ENCODE measurements at places on chromosomes 3 and 15. TPM values are rescaled to one million over a fixed set of nuclear protein-coding genes. Genes with fewer than 3 reads are reported as not detected.

The SKOR1 gene
- total RNA-seq: 1.7 TPM

The FHIT gene
- total RNA-seq: 1.3 TPM

The PRKCI gene
- 26.8 TPM for total RNA-seq

The CKMT1A gene
- total RNA-seq: not detected

The GPR27 gene
- 9.7 TPM for total RNA-seq

The EMC7 gene
- 34.8 TPM for total RNA-seq

The FANCD2 gene
- total RNA-seq: 3.0 TPM

The TMEM212 gene
- not detected for total RNA-seq

The IL17RE gene
- total RNA-seq: 8.5 TPM

The ALG1L2 gene
- total RNA-seq: not detected

The KBTBD8 gene
- total RNA-seq: 0.98 TPM

The PLCB2 gene
- 3.5 TPM for total RNA-seq

The SRGAP3 gene
- 12.6 TPM for total RNA-seq

The SEMA6D gene
- 1.5 TPM for total RNA-seq

The ADPGK gene
- 87.6 TPM for total RNA-seq

The KCNMB3 gene
- total RNA-seq: 6.2 TPM

The ZNF710 gene
- 11.0 TPM for total RNA-seq

The ARGFX gene
- total RNA-seq: not detected

The RASL12 gene
- total RNA-seq: 116 TPM

The SPINK8 gene
- total RNA-seq: not detected

The SLC25A36 gene
- total RNA-seq: 88.2 TPM

The INSYN1 gene
- 13.5 TPM for total RNA-seq

The PLA1A gene
- 37.1 TPM for total RNA-seq

The ANKUB1 gene
- total RNA-seq: 1.0 TPM

The LARP6 gene
- 11.9 TPM for total RNA-seq

The TRANK1 gene
- 17.9 TPM for total RNA-seq
